Activated T-helper 17 cell treated with anti-CD3 and anti-CD28 coated beads, Interleukin-2, amount 50 U/mL, for 72 hours (primary cell): ENCODE measurements at places on chromosomes 3 and 15. TPM values are rescaled to one million over a fixed set of nuclear protein-coding genes. Genes with fewer than 3 reads are reported as not detected.

The ZMYND10 gene
- 3.9 TPM for total RNA-seq

- ATAC-seq, result no peak
Measured at GRCh38 chr15:55791551-55792400, 48.8 kb upstream of the PRTG start.

DNA sequence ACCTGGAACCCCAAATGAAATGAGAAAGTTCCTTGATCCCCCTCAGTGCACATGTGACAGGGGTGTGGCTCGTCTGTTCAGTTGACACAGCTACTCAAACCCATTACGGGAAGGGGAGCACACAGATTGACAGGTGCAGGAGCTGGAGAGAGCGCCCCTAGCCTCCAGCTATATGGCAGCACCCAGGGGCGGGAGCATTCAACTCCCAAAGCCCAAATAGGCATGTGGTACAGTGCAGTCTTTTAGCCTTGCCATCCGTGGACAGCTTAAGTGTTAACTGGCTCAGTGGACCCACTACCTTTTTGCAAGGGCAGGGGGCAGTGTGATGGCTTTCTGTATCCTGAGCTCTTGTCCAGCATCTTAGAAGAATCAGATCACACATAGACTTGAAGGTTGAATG is 1374.2 kb upstream of the ALCAM start:
- no peak for ATAC-seq

GRCh38 chr15:94445566-94446160 is 214.3 kb downstream of the MCTP2 start:
- no peak for ATAC-seq
